ENCODE measurements at places on chromosomes 2 and 18. TPM values are rescaled to one million over a fixed set of nuclear protein-coding genes. Genes with fewer than 3 reads are reported as not detected.

SH2D6 gene
- total RNA-seq = 1.6 TPM

PDE11A gene
- total RNA-seq = 0.61 TPM

SMAD4 gene
- total RNA-seq = 55.2 TPM

NT5DC4 gene
- not detected for total RNA-seq

PRKAG3 gene
- total RNA-seq = not detected

SLC5A7 gene
- total RNA-seq = not detected

DGKD gene
- total RNA-seq = 104 TPM

CKAP2L gene
- total RNA-seq = 14.2 TPM

ACOXL gene
- total RNA-seq = not detected

AMER3 gene
- total RNA-seq = not detected

CCDC68 gene
- total RNA-seq = 3.4 TPM

SCYGR4 gene
- total RNA-seq = not detected

GPR55 gene
- not detected for total RNA-seq

ANKRD62 gene
- not detected for total RNA-seq

OLA1 gene
- 117 TPM for total RNA-seq

DUSP19 gene
- total RNA-seq = 0.70 TPM

FNDC4 gene
- 3.9 TPM for total RNA-seq

PTPRM gene
- total RNA-seq = 30.4 TPM

ATF2 gene
- 18.9 TPM for total RNA-seq

POLR1B gene
- 25.7 TPM for total RNA-seq

ARHGAP15 gene
- total RNA-seq = not detected

PPIL3 gene
- 24.3 TPM for total RNA-seq
